ENCODE measurements at places on chromosomes 2 and 18.
A peak's percentile ranks its signal among the peaks of the same experiment; 100 is the strongest.

DNA sequence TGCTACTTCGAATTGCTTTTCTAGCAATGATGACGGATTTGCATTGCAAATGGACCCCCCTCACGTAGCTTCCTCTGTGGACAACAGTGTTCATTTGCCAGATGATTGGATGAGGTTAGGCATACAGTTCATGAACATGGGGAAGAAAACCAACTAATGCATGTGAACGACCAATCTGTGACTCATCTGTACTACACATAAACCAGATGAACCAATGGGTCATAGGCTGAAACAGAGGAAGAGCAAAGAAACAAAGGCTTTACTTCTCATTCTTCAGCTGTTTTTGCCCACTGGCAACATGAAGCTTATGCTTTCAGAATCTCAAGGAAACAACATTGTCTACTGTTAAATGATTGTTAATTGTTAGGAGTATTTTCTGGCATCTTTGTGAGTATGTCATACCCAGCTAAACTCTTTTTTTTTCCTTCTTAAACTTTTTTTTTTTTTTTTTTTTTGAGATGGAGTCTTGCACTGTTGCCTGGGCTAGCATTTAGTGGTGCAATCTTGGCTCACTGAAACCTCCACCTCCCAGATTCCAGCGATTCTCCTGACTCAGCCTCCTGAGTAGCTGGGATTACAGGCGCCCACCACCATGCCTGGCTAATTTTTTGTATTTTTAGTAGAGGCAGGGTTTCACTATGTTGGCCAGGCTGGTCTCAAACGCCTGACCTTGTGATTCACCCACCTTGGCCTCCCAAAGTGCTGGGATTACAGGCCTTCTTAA, 35.5 kb downstream of the EFEMP1 start:
- DNase-seq, result peak; percentile 66

DNA sequence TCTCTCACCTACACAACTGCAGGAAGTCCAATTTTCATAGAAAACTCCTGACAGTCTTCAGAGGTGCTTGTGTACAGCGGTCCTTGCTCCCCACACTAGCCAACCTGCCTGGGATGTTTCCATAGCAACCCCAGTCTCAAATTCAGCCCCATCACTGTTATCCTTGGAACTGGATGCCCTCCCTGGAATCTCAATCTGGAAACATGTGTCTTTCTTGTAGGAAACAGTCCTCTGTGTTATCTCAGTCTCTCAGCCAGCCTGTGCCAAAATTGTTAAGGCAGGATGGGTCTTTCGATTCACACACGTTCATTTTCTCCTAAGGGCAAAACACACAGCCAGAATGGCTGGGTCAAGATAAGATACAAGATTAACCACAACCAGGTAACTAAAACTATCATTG, 295.5 kb upstream of the RND3 start:
- DNase-seq, result peak; percentile 26

DNA sequence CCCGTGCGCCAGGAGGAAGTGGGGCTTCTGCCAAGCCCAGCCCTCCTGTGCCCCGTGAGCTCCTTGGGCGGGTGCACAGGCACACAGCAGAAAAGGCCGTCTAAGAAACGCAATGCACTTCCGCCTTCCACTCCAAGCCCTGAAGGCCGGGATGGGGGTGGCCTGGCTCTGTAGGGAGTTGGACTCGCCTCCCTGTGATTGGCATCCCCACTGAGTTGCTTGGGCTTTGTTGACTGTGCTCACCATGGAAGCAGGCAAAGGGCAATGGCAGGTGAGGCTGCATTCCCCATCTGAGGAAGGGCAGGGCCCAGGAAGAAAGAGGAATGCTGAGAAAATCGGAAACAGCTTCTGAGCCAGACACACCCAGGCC, 66.8 kb downstream of the CRACDL start:
- peak; percentile 99 for DNase-seq

- DNase-seq, result no peak
Measured at GRCh38 chr2:9407363-9407811, 15.9 kb downstream of the ITGB1BP1 start.

GRCh38 chr2:236348279-236348678, 84.1 kb upstream of the ASB18 start:
- DNase-seq, result no peak
